ENCODE measurements at places on chromosomes 16 and 17. TPM values are rescaled to one million over a fixed set of nuclear protein-coding genes. Genes with fewer than 3 reads are reported as not detected.

Gene CDK5RAP3
- 341 TPM for total RNA-seq

Gene YPEL3
- 130 TPM for total RNA-seq

Gene ZNF19
- total RNA-seq: 4.7 TPM

Gene STH
- not detected for total RNA-seq

GRCh38 chr16:24041834-24042631 lies 206.2 kb downstream of the PRKCB start:
- no peak overlapping the region for H3K27ac ChIP-seq
- peak; percentile 78 for DNase-seq
- no peaks in the 10 kb centered on the region for H3K4me1 ChIP-seq

DNA sequence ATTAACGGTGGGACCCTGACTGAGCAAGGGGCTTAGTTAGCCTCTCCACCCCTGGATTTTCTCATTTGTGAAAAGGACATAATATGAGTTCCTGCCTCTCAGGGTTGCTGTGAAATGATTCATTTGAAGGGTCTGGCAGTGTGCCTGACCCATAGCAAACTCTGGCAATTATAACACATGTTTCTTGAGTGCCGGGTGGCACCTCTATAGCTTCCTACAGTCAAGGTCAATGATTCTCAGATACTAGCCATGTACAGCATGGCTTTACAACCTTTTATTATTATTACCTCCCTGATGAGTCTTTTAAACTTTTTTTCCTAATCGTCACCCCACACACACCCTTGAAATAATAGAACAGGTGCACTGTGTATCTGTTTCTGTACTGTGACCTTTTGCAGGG lies 42.1 kb downstream of the TMEM114 start:
- H3K27ac ChIP-seq: no peak overlapping the region
- no peaks in the 10 kb centered on the region for H3K4me1 ChIP-seq
- no peaks in the 10 kb centered on the region for H3K36me3 ChIP-seq
- no peaks in the 10 kb centered on the region for H3K27me3 ChIP-seq
- DNase-seq: no peak

DNA sequence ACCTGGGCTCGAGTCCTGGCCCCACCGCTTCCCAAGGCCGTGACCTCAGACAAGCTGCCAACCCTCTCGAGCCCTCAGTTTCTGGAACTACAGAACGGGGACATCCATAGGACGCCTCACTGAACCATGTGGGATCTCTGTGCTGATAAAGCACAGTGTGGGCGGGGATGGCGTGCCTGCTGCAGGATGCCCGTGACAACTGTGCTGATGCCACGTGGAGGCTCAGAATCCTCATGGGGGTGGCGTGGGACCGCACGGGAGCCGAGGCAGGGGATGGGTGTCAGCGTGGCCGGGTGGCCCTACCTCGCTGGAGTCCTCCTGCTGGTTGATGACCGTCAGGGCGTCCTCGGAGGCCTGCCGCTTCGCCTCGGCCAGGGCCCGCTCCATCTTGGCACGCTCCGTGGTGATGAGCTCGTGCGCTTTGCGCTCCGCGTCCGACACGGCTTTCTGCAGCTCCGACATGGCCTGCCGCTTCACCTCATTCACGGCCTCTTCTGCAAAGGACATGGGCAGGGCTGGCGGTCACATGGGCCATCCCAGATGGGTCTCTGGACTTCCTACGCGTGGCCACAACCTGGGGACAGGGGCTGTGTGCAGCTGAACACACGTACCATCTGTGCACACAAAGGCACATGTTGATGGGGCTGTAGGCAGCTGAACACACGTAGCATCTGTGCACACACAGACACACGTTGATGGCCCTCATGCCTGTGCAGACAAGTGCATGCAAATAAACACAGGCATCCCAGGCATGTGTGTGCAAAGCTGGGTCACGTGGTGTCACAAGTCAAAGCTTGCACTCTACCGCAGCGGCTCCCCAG lies 12.7 kb upstream of the PABPN1L start:
- no peak overlapping the region for H3K27ac ChIP-seq
- H3K36me3 ChIP-seq: no peaks in the 10 kb centered on the region
- DNase-seq: no peak
- no peaks in the 10 kb centered on the region for H3K27me3 ChIP-seq

- no peaks in the 10 kb centered on the region for H3K27me3 ChIP-seq
- peaks cover 67% of the 10 kb centered on the region for H3K36me3 ChIP-seq
- H3K4me1 ChIP-seq: no peaks in the 10 kb centered on the region
- no peak overlapping the region for H3K27ac ChIP-seq
- DNase-seq: no peak
- no peak overlapping the region for H3K4me3 ChIP-seq
Measured at GRCh38 chr16:4837733-4838501, 9.2 kb downstream of the GLYR1 start.

GRCh38 chr17:2954898-2955445 lies 108.4 kb downstream of the OR1D5 start:
- H3K4me3 ChIP-seq: no peak overlapping the region
- no peaks in the 10 kb centered on the region for H3K36me3 ChIP-seq
- H3K4me1 ChIP-seq: no peaks in the 10 kb centered on the region
- no peak for DNase-seq

DNA sequence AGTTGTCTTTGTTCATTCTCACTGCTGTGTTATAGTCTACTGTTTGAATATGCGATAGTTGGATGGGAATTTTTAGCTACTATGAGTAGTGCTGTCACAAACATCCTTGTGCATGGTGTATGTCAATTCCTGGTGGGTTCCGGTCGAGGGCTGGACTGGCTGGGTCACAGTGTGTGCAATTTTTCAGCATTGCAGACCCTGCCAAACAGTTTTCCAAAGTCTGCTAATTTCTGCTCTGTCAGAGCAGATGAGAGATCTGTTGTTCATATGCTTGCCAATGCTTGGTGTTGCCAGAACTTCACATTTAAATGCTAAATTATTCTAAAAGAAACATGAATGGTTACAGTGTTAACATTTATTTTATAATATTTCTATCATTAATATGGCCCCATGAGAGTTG lies 3.6 kb upstream of the C16orf96 start:
- H3K27me3 ChIP-seq: no peaks in the 10 kb centered on the region
- DNase-seq: no peak
- H3K36me3 ChIP-seq: no peaks in the 10 kb centered on the region
- no peak overlapping the region for H3K4me3 ChIP-seq

DNA sequence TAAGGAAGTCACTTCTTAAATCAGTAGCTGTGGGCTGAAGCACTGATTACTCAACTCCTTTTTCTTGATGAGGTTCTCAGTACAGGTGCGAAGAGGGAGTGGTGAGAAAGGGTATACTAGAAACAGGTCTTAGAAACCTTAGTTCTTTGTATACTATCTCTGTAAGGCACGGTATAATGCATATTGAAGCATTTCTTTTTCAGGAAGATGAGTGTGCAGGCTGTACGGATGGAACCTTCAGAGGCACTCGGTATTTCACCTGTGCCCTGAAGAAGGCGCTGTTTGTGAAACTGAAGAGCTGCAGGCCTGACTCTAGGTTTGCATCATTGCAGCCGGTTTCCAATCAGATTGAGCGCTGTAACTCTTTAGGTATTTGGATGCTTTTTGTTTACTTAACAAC lies 39.2 kb downstream of the CYLD start:
- no peak for DNase-seq
- no peak overlapping the region for H3K4me3 ChIP-seq
- no peaks in the 10 kb centered on the region for H3K27me3 ChIP-seq
- H3K27ac ChIP-seq: no peak overlapping the region

DNA sequence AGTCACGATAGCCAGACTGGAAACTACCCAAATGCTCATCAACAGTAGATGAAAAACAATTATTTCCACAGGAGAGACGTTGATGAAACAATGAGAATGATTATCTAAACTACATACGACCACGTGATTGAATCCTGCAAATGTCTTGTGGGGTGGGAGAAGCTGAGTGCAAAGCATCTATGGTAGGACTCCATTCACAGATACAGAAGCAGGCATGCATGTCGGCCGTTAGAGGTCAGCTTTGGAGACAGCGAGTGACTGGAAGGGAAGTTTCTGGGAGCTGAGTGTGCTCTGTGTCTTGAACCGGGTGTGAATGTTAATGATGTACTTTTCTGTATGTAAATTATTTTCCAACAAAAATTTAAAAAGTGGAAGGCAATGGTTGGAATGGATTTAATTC lies 71.5 kb upstream of the DNAJA2 start:
- H3K27ac ChIP-seq: no peak overlapping the region
- no peaks in the 10 kb centered on the region for H3K27me3 ChIP-seq
- H3K4me3 ChIP-seq: no peak overlapping the region
- no peaks in the 10 kb centered on the region for H3K4me1 ChIP-seq
- DNase-seq: no peak
- H3K36me3 ChIP-seq: no peaks in the 10 kb centered on the region

- DNase-seq: no peak
- H3K27me3 ChIP-seq: no peaks in the 10 kb centered on the region
- H3K27ac ChIP-seq: no peak overlapping the region
Measured at GRCh38 chr16:17230932-17231581, 239.7 kb downstream of the XYLT1 start.

- H3K27me3 ChIP-seq: no peaks in the 10 kb centered on the region
- no peaks in the 10 kb centered on the region for H3K36me3 ChIP-seq
- H3K27ac ChIP-seq: no peak overlapping the region
- DNase-seq: no peak
- H3K4me3 ChIP-seq: no peak overlapping the region
- no peaks in the 10 kb centered on the region for H3K4me1 ChIP-seq
Measured at GRCh38 chr17:71286625-71287024, 834.2 kb upstream of the SOX9 start.

DNA sequence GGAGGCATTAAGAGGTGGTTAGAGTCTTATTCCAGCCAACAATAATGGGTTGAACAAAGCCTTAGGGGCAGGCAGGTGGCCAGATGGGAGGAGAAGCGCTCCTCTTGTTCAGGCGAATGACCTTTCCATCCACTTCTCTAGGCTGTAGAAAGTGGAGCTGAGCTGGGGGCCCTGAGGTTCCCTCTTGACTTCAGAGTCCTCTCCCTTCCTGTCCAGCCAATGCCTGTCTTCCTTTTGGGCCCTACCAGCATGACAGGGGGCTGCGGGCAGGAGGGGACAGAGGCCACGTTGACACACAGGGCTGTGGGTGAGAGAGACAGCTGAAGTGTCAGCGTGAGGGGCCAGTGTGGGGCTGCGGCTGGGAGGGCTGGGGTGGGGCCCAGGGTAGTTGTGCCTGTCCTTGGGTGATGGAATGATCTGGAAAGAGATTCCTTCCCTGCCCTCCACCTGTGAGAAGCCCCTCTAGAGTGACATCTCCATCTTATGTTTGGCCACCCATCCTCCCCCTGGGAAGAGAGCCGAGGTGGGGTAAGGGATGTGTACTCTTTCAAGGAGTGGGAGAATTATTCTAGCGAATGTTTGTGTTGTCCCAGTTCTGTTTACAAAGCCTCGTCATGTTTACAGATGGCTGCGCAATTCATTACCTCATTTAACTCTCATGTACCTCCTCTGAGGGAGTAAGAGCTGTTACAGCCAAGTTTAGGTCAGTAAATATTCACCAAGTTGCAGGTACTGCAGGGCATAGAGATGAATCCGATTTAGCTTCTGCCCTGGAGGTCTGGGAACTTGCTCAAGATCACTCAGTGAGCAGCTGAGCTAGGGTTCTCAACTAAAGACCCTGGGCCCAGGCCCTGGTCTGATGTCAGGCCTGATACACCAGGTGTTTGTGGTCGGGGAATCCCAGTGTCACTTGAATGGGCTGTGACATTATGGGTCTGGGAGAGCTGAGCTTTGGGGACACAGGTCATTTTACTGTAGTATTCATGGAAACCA lies 3.3 kb downstream of the ERBB2 start:
- no peaks in the 10 kb centered on the region for H3K36me3 ChIP-seq
- H3K4me3 ChIP-seq: no peak overlapping the region
- H3K27me3 ChIP-seq: peaks cover 14% of the 10 kb centered on the region

DNA sequence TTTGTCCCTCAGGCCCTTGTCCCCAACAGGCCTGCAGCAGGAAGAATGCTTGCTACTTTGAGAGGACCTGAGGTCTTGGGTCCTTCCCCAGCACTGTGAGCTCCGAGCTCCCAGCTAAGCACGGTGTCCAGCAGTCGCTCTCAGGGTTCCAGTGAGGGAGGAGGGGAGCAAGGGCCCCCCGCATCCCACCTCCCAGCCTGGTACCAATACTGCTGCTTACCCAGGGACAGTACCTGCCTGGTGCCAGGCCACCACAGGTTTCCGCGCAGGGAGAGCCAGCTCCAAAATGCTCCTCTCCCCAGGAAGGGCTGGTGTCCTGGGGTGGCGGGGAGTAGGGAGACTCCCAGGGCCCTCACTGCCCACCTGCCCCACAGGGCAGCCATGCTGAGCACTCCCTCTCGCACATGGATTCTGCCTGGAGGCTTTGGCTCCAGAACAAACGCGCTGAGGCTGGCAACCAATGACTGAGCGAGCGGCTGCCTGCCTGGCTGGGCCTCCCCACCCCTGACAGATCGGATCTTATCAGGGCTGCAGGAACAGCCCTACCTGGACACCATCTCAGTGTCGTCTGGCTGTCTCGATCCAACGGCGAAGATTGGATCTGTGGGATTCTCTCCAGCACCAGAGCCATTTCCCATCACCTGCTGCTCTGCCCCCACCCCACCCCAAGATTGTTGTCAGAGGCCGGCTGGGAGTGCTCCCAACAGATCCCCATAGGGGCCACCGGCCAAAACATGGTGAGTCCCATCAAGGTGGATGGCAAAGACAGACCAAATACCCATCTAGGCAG lies 2.4 kb downstream of the DOK4 start:
- H3K27me3 ChIP-seq: no peaks in the 10 kb centered on the region
- no peak overlapping the region for H3K27ac ChIP-seq
- H3K4me3 ChIP-seq: no peak overlapping the region
- H3K4me1 ChIP-seq: peaks cover 9% of the 10 kb centered on the region
- no peaks in the 10 kb centered on the region for H3K36me3 ChIP-seq

GRCh38 chr17:28371245-28372202 lies at the start of gene SARM1:
SARM1 (plus strand) TSS chr17:28371694; CDS start chr17:28372033, 339 bp downstream.
- H3K4me3 ChIP-seq: peak within 1 kb of the TSS; percentile 78
- peak; percentile 78 for DNase-seq
- H3K27me3 ChIP-seq: no peaks in the 10 kb centered on the region
- H3K27ac ChIP-seq: peak within 1 kb of the TSS; percentile 88
- H3K4me1 ChIP-seq: peaks cover 9% of the 10 kb centered on the region

DNA sequence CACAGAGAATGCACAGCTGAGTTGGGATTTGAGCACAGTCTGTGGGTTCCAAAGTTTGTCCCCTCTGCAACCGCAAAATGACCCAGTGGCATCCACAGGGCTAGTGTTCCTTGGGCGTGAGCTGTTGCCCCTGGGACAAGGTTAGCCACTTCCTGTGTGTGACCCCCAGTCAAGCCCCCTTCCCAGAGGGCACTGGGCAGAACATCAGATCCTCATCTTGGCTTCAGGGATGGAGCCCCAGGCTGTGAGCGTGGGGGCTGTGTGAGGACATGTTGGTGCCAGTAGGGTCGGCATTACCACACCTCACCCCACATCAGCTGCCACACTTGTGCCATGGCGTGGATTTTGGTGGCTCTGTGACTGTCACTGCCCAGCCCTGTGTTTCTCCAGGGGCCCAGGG lies 55.3 kb downstream of the USP22 start:
- no peak overlapping the region for H3K4me3 ChIP-seq
- no peak for DNase-seq
- no peak overlapping the region for H3K27ac ChIP-seq
- no peaks in the 10 kb centered on the region for H3K27me3 ChIP-seq
- no peaks in the 10 kb centered on the region for H3K4me1 ChIP-seq

DNA sequence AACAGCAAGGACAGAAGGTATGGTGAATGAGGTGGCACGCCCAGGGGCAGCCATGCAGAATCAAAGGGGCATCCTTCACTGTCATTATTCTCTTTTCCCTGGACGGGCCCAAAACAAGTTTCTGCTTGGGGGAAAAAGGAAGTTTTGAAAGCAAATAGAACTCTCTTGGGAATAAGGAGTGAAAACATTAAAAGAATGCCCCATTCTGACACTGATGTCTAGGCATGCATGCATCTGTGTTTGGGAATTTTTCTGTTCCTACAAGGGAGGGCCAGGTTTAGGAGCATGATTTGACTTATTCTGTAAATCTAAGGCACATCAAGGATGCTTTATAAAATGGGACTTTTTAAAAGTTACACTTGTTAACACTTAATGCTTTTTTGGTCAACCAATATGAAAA lies 34.3 kb upstream of the SLC12A3 start:
- no peak overlapping the region for H3K4me3 ChIP-seq
- H3K27ac ChIP-seq: no peak overlapping the region
- DNase-seq: no peak
- H3K4me1 ChIP-seq: no peaks in the 10 kb centered on the region
